ENCODE measurements at places on chromosomes 1 and 21.

DNA sequence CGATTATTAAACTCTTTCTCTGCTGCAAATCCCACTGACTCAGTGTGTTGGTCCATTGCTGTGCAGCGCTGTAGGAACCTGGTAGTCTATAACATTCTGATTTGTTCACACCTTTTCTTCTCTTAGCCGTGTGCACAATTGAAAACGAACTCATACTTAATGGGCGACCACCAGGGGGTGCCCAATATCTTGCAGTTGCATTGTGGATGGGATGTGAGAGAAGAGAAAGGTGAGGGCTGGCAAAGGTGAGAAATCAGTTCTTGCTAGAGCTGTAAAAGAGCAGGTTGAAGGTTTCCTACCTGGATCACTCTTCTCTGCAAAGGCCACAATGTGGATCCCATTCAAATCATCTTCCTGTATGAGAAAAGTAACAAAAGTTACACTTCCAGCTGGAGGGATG, 51.0 kb downstream of the CASQ2 start:
- DNase-seq: no peak

DNA sequence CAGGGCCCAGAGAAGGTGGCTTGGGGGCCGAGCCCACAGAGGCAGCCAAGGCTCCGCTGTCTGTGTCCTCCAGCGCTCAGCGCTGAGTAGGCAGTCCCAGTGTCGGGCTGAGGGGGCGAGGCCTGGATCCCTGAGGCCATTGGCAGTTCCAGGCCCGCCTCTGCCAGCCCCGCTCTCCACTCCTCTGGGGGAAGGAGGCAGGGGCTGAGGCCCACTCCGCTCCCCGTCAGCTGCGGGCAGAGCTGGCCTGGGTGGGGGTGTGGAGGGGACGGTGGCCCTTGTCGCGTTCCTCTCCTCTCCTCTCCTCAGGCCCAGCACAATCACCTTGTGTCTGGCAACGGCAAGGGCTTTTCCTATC, 132.8 kb downstream of the CASZ1 start:
- DNase-seq: no peak

- DNase-seq: no peak
These were observed 36.2 kb downstream of the CLIC6 start for GRCh38 chr21:34705011-34705410.

- no peak for DNase-seq
These were observed 60.1 kb downstream of the KIAA0040 start for GRCh38 chr1:175132436-175132835.

DNA sequence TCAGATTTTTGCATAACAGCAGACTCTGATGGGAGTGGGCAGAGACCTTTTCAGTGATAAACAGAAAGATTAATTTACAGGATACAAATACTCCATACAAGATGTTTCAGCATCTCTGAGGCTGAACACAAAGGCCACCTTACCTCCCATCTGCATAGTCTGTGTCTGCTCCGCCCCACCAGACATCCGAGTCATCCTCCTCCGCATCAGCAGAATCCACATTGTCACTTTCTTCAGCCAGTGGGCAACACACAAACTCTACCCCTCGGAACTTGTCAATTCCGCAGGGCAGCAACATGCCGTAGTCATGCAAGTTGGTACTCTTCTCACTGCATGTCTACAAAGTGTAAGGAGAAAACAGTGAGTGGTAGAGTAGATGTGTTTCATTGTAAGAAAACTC, 119.7 kb downstream of the APP start:
- DNase-seq: no peak

DNA sequence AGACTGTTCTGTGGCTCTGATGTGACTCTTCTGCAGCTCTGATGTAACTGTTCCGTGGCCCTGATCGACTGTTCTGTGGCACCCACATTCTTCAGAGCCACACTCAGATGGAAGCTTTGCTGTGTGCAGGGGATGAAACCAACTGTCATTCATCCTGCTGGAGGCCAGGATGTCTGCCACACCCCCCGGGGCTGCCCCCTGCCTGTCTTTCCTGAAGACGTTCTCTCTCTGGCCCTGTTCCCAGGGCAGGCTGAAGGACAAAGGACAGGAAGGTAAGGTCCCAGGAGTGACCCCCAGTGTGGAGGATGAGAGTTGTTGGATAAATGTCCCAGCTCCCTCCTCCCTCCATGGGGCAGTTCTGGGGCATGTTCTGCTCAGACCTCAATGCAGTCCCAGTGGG, 29.4 kb upstream of the UMODL1 start:
- DNase-seq: no peak

GRCh38 chr21:25898671-25899070, 163.9 kb downstream of the GABPA start:
- DNase-seq: no peak

DNA sequence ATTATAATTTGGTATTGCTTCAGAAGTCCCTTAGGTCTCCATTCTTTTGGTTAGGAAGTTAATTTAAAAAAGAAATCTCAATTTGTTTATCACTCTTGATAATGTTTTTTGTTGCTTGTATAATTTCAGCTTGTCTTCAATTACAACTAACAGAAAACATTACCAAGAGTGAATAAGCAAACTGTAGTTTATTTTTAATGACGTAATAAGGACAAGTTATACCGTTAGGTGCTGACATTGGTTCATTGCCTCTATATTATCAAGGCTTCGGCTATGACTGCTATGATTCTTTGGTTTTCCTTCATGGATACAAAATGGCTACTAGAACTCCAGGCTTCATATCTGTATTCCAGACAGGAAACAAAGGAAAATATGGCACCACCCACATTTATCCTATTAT, 220.6 kb downstream of the PTGER3 start:
- no peak for DNase-seq

- DNase-seq: no peak
These were observed 27.6 kb downstream of the RRP1B start for GRCh38 chr21:43686811-43687565.

DNA sequence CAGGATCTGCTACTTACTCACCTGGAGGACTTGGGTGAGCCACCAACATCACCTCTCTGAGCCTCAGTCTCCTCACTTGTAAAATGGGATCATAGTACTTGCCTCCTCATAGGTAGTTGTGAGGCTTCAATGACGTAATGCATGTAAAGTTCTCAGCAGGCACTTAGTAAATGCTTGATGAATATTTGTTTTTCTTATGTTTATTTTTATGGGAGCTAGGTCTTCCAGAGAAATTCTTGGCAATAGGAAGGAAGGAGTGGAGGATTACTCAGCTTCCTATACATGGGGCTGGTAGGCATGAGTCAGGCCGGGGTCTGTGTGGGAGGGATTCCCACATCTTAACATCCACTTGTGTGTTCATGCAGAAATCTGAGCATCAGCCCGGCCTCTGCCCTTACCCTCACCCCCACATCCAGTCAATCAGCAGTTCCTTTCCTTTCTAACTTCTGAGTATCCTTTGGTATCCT, 95.4 kb upstream of the USP24 start:
- DNase-seq: no peak

GRCh38 chr1:9186082-9186859, 48.3 kb upstream of the H6PD start:
- no peak for DNase-seq

DNA sequence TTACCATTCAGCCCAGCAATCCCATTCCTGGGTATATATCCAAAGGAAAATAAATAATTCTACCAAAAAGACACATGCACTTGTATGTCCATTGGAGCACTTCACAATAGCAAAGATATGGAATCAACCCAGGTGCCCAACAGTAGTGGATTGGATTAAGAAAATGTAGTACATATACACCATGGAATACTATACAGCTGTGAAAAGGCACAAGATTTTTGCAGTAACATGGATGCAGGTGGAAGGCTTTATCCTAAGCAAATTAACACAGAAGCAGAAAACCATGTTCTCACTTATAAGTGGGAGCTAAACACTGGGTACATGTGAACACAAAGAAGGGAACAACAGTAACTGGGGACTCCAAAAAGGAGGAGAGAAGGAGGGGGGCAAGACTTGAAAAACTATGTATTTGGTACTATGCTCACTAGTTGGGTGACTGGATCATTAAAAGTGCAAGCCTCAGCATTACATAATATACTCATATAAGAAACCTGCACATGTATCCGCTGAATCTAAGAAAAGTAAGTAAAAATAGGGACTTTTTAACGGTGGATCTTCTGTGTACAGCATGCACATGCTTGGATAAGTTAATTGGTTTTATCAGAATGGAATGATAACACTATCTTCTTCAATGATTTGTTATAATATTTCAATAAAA, 3.9 kb upstream of the SHCBP1L start:
- DNase-seq: no peak

GRCh38 chr1:89763649-89763986, 57.2 kb upstream of the LRRC8D start:
- no peak for DNase-seq

DNA sequence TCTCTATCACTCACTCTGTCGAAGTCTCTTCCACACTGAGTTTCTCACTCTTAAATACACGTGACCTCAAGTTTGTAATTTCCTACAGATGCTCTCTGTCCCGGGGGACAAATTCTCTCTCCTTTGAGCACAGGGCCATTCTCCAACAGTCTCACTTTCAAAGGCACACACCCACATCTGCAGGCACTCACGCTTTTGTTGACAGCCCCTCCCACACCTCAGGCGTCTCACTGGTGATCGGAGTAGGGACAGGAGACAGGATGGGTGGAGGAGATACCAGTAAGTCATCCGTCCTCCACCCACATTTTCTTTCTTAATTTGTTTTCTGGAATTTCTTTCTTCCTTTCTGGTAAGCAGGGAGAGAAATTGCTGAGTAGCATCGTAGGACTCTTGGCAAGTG, 40.6 kb upstream of the GREM2 start:
- peak; percentile 12 for DNase-seq

DNA sequence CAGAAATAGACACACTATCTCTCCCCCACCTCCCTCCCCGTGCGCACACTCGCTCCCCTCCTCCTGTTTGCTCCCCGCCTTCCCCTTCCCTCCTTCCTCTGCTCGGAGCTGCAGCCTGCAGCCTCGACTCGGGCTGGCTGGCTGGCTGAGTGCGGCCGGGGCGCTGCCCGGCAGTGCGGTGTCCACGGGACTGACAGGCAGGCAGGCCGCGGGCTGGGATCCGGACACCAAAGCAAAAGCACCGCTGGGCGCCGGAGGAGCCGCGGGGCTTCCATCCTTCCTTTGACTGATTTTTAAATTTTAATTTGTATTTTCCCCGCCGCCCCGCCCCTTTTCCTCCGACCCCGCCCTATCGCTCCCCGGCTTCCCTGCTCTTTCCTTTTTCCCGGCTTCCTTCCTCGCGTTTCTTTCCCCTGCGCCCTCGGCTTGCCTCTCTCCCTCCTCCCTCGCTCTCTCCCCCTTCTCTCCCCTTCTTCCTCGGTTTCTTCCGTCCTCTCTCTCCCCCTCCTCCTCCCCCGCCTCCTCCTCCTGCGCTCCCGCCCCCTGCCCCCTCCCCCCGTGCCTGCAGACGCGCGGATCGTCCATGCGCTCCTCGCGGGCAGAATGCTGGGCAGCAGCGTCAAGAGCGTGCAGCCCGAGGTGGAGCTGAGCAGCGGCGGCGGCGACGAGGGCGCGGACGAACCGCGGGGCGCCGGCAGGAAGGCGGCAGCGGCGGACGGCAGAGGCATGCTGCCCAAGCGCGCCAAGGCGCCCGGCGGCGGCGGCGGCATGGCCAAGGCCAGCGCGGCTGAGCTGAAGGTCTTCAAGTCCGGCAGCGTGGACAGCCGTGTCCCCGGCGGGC, 109.4 kb downstream of the NAV1 start:
- no peak for DNase-seq

All from CD4-positive, alpha-beta T cell treated with Interleukin-15 for 4 hours (primary cell).